Activated CD8-positive, alpha-beta T cell treated with anti-CD3 and anti-CD28 coated beads, Interleukin-2, amount 10 ng/mL, durations not matched to agents 7 days and 5 days (primary cell): ENCODE measurements at places on chromosomes 6 and 20. TPM values are rescaled to one million over a fixed set of nuclear protein-coding genes. Genes with fewer than 3 reads are reported as not detected.

DNA sequence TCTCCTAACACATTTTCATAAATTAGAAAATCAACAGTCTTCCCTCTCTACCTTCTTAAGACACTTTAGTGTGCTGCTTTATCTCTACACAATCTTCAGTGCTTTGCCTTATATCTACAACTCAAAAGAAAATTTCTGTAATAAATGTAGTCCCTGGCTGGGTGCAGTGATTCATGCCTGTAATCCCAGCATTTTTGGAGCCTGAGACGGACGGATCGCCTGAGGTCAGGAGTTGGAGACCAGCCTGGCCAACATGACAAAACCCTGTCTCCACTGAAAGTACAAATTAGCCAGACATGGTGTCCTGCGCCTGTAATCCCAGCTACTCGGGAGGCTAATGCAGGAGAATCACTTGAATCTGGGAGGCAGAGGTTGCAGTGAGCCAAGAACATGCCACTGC is 9.7 kb upstream of the EDN1 start:
- H3K4me1 ChIP-seq, result peaks cover 10% of the 10 kb centered on the region
- peaks cover 15% of the 10 kb centered on the region for H3K27me3 ChIP-seq
- no peak overlapping the region for H3K4me3 ChIP-seq
- no peak overlapping the region for H3K27ac ChIP-seq
- DNase-seq, result no peak

DNA sequence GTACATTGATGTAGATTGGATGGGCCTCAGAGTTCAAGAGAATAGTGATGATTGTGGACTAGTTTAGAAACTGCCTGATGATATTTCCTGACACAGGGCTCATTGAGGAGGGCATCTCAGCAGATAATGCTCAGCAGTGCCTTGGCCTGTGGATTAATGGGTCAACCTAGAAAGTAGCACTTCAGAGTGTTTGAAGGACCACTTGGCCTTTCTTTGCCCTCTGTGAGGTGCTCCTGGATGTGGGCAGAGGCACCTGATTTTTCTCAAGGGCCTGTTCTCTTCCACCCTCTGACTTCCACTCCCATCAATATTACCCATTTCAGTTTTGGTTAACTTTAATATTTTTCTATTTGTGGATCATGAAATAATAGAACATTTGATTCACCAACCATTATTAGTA is 270.6 kb upstream of the BMP2 start:
- H3K27ac ChIP-seq, result no peak overlapping the region
- no peaks in the 10 kb centered on the region for H3K4me1 ChIP-seq
- DNase-seq, result no peak

APOBEC2 gene
- not detected for total RNA-seq

- H3K4me3 ChIP-seq, result no peak overlapping the region
- peaks cover 6% of the 10 kb centered on the region for H3K36me3 ChIP-seq
- H3K4me1 ChIP-seq, result no peaks in the 10 kb centered on the region
- H3K27ac ChIP-seq, result no peak overlapping the region
- no peaks in the 10 kb centered on the region for H3K27me3 ChIP-seq
Observed at GRCh38 chr6:20746805-20747558, 212.7 kb downstream of the CDKAL1 start.

GRCh38 chr6:159090530-159091480 is 46.0 kb upstream of the TAGAP start:
- no peak overlapping the region for H3K27ac ChIP-seq
- H3K36me3 ChIP-seq, result no peaks in the 10 kb centered on the region
- no peak overlapping the region for H3K4me3 ChIP-seq
- no peaks in the 10 kb centered on the region for H3K27me3 ChIP-seq

KIF25 gene
- not detected for total RNA-seq

PRRT1 gene
- 0.37 TPM for total RNA-seq

HSF2 gene
- 17.6 TPM for total RNA-seq

SLC17A9 gene
- total RNA-seq, result 57.8 TPM

WFDC10A gene
- not detected for total RNA-seq

GRCh38 chr6:37242429-37243052 is 15.0 kb upstream of the TBC1D22B start:
- peaks cover 31% of the 10 kb centered on the region for H3K4me1 ChIP-seq
- H3K27ac ChIP-seq, result no peak overlapping the region
- DNase-seq, result no peak
- H3K4me3 ChIP-seq, result no peak overlapping the region

PPP1R16B gene
- 63.4 TPM for total RNA-seq
